NCI-H2081 treated with DMSO at 0.1 percent for 48 hours (cell line): ENCODE measurements at places on chromosomes 2 and 18.
A peak's percentile ranks its signal among the peaks of the same experiment; 100 is the strongest.

- DNase-seq = no peak
Measured at GRCh38 chr2:17012297-17012696, 346.7 kb upstream of the CYRIA start.

DNA sequence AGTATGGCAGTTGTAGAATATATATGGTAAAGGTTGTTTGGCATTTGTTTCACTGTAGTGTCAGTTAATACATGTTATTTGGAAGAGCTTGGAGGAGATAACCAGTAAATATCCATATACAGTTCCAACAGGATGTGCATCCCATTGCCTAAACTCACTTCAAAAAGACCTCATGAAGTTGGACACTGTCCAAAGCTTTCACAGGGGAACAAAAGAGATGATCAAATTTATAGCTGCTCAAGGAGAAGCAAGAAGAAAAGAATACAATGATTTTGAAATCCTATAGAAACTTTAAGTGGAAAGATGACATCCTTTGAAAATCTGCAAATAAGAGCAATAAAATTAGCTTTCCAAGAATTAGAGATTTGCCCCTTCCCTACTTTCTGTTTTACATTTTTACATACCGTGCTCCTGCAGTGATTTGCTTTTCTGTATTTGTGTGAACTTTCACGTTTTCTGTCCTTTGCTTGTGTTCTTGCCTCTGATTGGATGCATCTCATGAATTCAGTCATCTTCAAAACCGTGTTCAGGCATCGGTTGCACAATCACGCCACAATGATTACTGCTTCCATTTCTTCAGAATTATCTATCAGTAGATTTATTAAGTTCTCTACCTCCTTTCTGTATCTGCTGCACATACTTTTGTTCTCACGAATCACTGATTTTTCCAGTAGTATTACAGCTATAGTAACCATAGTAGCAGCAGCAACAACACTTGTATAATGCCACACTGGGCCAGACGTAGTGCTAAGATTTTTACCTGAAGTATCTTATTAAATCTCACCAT, 83.8 kb downstream of the PARD3B start:
- no peak for DNase-seq

DNA sequence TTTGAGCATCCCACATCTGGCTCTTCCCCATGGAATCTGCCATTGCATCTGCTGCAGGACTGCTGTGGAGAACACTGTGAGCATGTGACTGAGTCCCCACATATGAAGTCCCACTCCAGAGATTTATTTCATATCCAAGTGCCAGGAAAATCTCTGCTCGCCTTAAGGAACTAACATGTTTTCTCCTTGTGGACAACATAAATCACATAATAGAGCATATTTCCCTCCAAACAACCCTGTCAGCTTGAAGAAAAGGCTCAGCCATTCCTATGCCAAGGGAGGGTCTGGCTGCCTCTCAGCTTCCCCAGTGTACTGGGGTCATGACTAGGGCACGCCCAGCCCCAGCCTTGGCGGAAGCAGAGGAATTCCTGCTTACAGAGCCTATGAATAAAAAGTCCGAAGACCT, 193.7 kb downstream of the DNER start:
- no peak for DNase-seq

DNA sequence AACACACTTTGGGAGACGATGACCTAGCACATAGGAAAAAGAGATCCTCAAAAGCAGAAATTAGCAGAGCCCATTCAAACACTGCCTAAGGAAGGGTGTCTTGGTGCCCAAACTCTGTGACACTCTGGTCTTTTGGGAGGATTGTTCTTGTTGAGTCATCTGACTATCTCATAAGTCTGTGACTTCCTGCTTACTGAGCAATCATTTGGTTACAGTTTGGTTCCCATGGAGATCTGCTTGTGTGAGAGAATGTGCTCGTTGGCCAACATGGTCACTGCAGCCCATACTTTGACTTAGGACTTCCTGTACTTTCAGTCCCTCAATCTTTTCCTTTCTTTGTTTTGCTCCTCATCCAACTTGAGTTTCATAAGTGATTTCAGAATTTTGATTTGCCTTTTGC, 602.9 kb downstream of the NYAP2 start:
- DNase-seq = no peak

DNA sequence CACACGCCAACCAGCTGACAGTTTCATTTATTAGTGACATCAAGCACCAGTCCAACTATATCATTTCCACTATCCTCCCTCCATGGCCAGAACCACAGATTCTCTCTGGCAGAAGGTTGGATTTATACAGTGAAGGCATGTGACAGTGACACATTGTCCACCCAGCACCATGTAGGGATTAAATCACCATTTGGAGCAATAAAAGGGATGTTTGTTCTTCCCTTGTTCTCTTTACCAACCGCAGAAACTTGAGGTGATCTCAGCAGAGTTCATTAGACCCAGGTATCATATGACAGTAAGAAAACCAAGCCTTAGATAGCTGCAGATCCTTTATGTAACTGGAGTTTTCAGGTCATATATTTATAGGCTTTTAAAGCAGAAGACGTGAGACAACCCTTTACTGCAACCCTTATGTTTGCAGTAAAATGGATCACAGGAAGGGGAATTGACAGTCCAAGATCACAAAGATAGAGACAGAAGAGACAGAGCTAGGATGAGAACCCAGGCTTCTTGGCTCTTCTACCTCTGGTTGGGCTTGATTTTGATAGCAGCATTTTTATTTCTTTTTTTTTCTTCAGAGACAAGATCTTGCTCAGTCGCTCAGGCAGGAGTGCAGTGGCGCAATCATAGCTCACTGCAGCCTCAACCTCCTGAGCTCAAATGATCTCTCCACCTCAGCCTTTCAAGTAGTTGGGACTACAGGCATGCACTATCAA, 80.1 kb downstream of the XDH start:
- DNase-seq = no peak

DNA sequence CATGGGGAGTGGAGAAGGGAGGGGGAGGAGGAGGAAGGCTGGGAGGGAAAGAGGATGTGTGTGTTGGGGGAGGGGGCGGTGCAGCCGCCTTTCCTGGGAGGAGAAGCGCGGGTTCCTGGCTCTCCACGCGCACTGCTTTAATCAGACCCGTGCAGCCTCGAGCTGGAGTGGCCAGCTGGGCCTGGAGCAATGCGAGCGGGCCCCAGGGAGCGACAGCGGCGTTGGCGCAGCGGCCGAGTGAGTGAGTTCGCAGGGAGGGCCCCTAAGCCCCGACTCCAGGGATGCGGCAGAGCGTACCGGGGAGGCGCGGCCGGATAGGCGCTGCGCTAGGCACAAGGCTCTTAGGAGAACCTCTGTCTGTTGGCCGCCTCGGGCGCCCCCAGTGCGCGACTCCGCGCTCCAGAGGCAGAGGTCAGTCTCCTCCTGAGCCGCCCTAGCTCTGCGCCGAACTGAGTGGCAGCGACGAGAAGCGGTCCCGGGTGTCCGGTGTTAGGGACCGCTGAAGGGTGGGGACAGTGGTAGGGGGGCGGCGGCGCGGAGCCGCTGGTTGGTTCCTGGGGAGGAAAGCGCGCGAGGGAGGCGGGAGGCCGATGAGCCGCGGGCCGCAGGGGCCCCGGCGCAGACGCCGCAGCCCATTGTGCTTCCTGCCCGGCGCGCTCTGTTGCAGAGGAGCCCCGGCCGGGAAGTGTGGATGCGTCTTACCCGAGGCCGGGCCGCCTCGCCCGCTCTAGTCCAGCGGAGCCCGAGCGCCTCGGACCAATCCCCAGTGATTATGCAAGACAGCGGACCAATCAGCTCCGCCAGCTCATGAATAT, 455 bp upstream of the DLX1 start:
- peak; percentile 84 for DNase-seq

GRCh38 chr2:134252092-134252750, 1.7 kb upstream of the MGAT5 start:
- no peak for DNase-seq

DNA sequence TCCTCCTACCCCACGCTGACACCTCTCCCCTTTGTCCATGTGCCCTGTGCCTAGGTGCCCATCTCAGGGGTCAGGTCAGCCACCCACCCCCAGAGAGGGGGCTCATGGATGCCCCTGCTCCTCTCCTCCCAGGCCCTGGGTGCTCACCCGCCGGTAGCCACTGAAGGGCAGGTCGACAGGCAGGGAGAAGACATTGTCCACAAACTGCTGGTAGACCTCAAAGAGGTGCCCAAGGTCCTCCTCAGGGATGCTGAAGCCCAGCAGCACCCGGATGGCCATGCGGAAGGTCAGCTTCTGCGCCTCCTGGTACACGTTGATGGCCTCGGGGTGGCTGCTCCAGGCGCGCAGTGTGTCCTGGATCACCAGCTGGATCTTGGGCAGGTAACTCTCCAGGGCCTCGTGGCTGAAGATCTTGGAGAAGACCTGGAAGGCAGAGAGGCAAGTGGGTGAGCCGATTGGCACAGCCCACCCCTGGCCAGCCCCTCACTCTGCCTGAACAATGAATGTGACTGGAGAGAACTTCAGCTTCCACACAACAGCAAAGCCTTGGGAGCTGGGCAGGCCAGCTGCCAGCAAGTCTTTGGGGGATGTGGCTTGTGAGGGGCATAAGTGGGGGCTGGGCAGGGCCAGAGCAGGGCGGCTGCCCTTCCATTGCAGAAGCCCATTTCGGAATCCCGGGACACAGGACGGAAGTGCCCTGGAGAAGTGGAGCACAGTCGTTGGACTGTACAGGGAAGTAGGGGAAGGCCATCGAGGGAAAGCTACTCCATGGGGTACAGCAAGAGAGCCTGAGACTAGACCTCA, 12.5 kb downstream of the CYP26B1 start:
- no peak for DNase-seq

DNA sequence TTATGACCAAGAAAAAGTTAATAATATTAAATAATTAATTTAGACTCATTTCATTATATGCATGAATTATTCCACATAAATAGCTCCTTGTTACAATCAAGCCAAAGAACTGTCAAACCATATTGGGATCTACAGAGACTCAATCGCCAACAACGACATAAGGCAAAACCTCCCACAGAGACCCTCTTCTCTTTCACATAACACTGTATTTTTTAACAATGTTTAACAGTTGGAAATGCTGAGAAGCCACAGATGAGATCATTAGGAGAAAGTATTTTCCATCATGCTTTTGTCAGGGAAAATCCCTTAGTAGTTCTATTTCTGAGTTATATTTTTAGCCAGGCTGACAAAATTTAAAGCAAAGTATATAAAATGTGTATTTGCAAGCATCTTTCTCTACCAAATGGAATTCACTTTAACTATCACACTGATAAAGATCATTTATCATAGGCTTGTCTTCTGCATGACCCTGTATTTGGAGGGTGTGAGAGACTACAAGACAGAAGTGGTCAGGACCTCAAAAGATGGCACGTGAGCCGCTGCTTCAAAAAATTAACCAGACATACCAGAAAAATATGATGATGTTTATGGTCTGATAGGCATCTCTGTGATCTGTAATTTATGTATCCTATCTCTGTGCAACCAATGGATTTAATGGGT, 383.8 kb downstream of the NRXN1 start:
- DNase-seq = no peak

DNA sequence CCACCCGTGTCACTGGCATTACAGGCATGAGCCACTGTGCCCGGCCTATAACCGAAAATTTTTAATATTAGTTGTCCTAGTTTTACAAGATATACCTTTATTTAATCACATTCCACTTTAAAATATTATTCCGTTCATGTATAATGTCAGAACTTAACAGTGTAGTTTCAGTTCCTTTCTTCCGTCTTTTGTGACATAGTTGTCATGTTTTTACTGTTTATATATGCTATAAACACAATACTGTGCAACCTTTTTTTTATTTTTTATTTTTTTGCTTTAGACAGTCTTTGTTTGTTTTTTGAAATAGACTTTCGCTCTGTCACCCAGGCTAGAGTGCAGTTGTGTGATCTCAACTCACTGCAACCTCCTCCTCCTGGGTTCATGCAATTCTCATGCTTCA, 129.5 kb upstream of the TTC27 start:
- DNase-seq = no peak

DNA sequence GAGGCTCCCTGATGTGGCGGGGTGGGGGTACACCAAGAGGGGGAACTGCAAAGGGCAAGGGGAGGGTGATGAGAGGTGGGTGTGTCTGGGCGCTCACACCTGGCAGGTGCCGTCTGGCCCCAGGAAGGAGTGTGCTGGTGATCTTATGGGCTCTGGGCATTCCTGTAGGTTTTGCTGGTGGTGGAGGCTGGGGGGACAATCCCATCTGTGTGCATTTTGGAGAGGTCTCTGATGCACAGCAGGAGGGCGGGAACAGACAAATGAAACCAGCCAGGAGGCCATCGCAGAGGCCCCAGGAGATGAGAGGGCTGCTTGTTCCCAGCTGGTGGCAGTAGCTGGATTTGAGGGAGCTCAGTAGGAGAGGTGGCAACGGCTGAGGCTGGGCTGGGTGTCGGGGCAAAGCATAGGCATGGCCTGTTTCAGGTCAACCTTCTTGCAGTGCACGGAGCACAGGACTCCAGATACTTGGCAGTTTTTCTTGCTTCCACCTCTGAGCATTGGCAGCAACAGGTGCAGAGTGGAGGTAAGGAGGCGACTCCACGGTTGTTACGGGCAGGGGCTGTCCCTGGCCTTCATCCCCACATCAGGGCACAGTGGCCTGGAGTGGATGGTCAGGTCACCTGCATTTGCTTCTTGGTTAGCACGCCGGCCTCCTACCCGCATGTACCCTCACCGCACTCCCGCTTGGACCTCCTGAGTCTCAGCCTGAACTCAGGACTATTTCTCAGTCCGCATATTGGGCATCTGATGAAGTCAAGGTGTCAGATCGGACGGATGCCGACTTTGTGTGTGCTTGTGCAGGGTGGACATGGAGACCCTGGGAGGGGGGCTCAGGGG, 194.2 kb upstream of the HDAC4 start:
- DNase-seq = no peak

- no peak for DNase-seq
Measured at GRCh38 chr2:9655441-9656269, 24.9 kb upstream of the YWHAQ start.

GRCh38 chr2:196808083-196808665, 981 bp downstream of the C2orf66 start:
- no peak for DNase-seq

DNA sequence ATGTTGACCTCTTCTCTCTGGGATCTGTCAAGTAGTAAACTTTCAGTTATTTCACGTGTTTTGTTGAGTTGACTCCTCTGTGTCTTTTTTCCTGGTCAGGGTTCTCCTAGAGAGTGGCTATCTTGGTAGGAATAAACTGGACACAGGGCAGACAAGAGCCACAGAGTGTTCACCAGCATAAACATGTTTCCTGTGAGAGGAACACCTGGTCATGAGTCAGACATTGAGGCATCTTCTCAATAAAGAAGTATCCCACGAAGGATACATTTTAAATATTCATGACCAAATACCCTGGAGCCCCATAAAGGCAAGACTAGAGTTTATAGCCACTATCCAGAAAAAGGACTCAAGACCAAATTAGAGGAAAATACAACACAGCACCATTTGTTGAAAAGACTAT, 269.7 kb upstream of the ZNF521 start:
- no peak for DNase-seq
